Putamen (tissue), 1 donor: ENCODE measurements at places on chromosomes 3 and 15.

DNA sequence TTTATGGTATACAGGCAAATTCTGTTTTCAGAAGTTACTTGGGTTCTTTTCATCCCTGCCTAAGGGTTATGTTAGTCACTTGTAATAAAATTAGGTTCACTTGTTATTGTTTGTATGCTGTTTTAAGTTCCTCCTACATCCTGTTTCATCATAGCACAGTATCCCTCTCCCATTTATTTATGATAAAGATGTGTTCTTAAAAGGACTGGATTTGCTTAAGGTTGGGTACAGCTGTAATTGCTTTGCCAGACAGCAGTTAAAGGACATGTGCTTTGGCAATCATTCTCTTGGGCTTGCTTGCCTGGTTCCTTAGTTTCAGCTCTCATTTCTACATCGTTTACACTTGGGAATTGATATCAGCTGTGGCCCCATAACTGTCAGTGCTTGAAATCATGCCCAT is 11.7 kb downstream of the ATP2C1 start:
- DNase-seq, result no peak

DNA sequence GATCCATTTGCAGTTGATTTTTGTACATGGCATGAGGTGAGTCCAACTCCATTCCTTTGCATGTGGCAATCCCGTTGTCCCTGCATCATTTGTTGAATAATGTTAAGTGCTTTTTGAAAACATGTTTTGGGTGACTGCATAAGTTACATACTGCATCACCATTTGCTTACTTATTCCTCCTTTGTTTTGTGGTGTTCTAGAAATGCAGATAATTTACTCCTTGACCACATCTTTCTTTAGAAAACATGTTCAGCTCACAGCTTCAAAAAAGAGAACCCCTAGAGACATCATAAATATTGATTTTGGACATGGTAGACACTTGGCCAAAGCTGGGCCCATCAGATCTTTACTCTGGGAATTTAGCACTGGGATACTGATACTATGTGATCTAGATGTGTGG is 135.3 kb upstream of the DAZL start:
- DNase-seq, result no peak

DNA sequence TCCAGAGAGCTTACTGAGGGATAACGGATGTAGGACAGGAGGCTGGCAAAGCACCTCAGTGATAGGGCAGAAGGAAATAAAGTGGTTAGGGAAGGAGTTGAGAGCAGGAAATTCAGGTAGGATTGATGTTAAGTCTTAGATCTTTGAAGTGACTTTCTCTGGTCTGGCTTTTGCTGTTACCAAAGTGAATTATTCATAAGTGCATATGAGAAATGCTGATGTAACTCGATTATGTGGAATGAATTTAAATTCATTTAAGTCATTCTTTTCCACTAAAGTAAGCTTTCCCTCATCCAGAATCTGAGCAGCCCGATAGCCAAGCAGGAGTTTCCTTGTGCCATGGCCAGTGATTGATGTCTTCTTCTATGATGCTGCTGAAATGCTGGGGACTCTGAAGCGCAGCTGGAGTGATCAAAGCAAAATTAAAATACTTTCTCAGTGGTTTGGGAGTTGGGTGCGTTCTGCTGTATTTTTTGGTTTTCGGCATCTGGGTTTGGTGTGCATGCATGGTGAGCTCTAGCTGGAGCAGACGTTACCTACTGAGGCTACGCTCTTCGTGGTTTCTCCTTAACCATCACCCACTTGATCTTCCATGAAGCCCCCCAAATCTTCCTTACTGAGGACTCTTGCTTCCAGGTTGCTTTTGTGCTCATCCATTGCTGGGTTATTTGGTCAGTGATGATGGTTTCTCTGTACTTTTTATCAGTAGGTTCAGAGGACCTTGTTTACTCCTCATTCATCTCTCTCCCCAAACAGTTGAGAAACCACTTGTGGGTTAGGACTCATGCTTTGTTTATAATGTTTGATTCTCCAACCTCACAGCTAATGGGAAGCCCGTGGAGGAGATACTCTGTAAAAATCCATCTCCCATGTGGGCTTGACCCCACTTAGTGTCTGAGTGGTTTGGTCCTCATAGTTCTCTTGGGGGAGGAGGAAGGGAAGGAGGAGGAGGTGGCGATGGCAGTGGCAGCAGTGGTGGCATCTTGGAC is 72.5 kb downstream of the IGF1R start:
- DNase-seq, result no peak

- no peak for DNase-seq
Measured at GRCh38 chr3:130743354-130743753, 3.3 kb downstream of the PIK3R4 start.
